ENCODE measurements at places on chromosomes 1 and 21.

DNA sequence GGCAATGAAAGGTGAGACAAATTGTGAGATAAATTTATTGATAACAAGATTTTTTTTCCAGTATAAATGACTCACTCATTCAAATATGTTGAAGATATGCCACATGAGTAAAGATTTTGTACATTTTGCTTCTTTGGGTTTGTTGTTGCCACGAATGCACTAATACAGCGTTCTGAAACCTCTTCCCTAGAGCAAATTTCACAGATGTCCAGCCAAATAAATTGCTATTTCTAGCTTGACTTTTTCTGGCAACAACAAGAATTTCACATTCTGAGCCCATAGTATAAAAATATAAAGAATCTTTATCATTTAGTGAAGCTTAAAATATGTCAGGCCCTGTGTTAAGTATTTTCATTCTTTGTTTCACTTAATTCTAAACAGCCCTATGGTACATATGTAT lies 114.5 kb upstream of the COL24A1 start:
- no peak for DNase-seq

GRCh38 chr1:8438489-8438888 lies 120.6 kb downstream of the SLC45A1 start:
- no peak for DNase-seq

DNA sequence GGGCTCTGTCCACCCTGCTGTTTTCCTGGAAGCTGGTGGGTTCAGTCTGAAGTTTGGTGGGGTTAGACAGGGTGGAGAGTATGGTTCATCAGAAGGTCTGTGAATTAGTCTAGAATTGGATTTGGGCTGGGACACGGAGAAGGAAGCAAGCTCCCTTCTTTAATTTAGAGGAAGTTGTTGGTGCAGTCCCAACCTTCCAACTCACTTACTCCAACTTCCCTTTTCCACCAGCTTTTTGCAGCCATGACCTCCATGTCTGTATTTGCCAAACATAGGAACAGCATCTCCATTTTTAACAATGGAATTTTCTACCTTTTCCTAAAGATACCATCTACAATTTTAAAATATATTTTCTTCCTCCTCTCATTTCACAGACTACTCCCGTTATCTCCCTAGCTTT lies 28.5 kb upstream of the PRELP start:
- no peak for DNase-seq

- no peak for DNase-seq
These were observed 48.0 kb upstream of the WLS start for GRCh38 chr1:68280286-68280685.

- peak; percentile 10 for DNase-seq
These were observed 694.4 kb downstream of the LTN1 start for GRCh38 chr21:28298251-28298672.

- DNase-seq: no peak
These were observed 2.2 kb upstream of the UBE2J2 start for GRCh38 chr1:1275836-1276235.

DNA sequence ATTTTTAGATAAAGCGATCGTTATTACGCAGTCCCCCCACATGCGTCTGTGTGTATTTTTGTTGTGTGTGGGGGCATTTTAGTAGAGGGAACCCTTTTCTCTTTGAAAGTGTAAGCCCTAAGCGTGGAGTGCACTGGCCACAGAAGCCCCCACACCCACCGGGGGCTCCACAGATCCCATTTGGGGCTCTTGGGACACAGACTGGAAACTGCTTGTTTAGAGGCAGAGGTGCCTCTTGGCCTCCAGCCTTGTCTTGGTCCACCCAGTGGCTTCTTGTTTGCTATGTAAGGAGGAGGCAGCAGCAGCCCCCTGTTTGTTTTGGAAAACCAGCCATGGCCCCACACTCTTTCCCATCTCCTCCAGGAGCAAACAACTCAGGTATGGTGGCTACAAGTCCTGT lies 42.8 kb downstream of the SLC37A1 start:
- no peak for DNase-seq

- DNase-seq: no peak
These were observed 35.9 kb upstream of the MPZL1 start for GRCh38 chr1:167685844-167686243.

- DNase-seq: no peak
These were observed 167.8 kb upstream of the AJAP1 start for GRCh38 chr1:4486408-4487120.

DNA sequence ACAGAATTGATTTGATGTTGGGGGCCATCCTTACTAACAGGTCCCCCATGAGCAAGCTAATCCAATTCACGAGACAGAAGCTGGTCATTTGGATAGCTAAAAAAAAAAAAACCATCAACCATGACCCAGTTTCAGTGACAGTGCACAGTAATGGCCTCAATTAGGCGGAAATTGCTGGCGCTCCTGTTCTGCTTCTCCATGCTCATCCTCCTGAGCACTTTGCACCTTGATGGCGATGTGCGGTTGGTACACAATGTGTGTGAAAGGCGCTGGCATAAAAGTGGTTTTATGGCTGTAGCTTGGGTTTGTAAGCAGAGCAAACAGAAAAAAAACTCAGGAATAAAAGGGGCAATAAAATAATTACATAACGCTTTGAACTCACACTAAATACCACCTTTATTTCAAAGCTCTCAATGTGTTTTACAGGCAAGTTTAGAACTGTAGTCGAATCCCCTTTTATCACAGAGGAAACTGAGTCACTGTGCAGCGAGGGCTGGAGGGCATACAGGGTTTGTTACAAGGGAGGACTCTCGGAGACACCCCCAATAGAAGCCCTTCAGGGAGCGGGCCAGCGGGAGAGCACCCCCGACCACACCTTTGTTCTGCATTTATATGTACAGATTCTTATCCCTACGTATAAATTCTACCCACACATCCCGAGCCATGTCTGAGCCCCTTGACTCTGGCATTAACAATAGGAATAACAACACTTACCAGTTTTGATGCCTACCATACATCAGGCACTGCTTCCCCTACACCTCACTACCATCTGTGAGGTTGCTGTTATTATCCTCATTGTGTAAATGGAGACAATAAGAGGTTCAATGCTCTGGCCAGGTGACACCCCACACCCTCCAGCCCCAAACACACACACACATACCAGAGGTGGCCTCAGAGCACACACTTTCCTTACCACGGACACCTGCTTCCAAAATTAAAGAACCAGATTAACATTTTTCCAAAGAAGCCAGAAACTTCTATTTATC lies 213.5 kb upstream of the IRF2BP2 start:
- no peak for DNase-seq

- DNase-seq: no peak
These were observed 610 bp downstream of the WDR26 start for GRCh38 chr1:224433701-224434672.

- DNase-seq: peak; percentile 48
These were observed 32.8 kb upstream of the S1PR1 start for GRCh38 chr1:101203820-101204540.

DNA sequence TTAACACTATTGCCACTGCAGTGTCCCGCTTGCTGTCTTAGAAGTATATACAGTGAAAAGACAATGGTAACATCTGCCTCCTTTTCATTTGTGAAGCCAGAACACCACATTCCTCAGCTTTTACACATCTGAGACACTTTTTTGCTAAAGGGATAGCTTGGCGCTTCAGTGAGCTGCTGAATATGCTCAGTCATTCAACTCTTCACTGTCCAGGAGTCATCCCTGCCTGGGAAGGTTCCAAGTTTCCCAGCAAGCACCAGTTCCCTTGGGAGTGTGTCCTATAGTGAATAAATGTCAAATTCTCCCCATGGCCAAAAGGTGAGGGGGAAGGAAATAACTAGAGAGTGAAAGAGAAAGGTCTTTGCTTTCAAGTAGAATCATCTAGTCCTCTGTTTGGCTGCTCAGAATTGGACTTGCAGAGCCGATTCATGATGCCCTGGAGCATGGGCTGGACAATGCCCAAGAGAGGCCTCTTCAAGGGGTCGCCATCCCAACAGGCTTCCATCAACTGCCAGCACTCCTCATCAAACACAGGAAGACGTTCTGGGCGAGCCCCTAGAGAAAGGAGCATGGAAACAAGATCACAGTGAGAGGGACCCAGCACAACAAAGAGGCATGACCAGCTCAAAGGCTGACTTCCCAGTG lies 25.5 kb upstream of the RBBP5 start:
- peak; percentile 58 for DNase-seq

- DNase-seq: peak; percentile 57
These were observed 239.8 kb downstream of the LMX1A start for GRCh38 chr1:165116732-165117131.

DNA sequence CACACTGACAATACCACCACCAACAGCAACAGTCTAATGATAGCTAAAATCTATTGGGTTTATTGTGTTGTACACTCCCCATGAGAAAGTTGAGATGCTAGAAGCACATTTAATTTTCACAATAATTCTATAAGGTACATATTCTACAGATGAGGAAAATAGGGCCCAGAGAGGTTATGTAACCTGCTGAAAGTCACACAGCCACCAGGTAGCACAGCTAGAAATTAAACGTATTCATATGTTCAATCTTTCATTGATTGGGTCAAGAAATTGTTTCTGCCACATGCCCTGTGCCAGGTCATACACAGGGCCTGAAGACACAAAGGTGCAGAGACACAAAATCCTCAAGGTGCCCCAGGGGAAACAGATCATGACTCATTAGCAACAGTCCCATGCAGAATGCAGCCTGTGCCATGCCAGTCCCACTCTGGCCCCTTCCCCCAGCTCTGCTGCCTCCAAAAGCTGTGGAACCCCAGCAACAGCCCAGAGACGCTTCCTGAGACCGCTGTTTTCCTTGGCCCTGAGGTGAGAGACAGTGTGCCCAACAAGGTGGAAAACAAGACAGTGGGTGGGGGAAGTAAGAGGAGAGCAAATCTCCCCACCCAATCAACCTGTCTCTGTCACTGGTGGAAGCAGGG lies 32.1 kb downstream of the GJA4 start:
- DNase-seq: no peak

DNA sequence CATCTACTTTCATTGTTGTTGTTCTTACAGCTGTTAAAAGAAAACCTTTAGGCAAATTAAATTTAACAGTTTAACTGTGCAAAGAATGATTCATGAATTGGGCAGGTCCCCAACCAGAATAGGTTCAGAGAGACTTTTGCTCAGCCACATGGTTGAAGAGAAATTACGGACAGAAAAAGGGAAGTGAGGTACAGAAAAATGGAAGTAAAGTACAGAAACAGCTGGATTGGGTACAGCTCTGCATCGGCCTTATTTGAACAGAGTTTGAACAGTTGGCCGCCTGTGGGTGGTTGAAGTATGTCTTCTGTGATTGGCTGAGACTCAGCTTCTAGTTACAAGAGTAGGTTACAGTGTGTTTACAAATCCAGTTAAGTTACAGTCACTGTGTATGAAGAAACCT lies 210.1 kb downstream of the FGGY start:
- DNase-seq: no peak

DNA sequence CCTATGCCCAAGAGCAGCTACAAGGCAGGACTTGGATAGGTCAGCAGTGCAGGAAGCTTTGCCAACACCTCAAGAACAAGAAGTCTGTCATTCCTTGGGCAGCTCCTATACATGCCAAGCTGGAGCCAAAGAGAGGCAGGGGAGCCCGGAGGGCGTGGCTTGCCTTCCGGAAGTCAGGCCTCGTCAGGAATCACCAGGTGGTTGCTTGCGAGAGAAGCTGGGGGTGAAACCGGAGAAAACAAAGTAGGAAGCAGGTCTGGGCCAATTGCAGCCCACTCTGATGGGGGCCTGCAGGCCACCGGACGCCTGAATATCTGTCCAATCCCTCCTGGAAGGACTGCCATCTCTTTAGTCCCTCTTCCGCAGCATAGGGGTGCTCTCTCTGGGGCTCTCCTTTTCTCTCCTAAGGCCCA lies 794 bp upstream of the FAM76A start:
- DNase-seq: no peak

- no peak for DNase-seq
These were observed 54.6 kb upstream of the BOLA1 start for GRCh38 chr1:149844650-149845255.

GRCh38 chr1:58539553-58539952 lies 7.0 kb downstream of the OMA1 start:
- DNase-seq: no peak

GRCh38 chr1:56954664-56955063 lies 11.2 kb downstream of the C8B start:
- DNase-seq: no peak

- DNase-seq: no peak
These were observed 4.3 kb downstream of the CAMK1G start for GRCh38 chr1:209587789-209588188.

- DNase-seq: peak; percentile 36
These were observed 470.6 kb downstream of the PTPRU start for GRCh38 chr1:29706936-29707335.

DNA sequence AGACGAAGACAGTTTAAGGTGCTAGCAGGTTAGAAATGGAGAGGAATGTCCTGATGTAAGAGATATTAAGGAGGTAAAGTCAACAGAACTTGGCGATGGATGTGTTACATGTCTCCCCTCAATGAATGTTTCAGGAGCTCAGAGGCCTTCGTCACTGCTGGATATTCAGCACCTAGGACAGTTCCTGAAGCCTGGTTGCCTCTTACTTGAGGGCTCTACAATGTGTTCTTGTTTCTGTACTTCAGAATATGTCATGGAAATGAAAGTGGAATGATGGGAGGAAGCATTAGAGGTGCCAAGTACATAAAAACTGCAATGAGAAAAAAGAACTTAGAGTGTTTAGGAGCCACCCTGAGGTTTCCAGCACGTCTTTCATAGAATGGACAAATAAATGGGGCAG lies 17.7 kb downstream of the TNR start:
- DNase-seq: no peak

GRCh38 chr1:36116901-36117300 lies 8.1 kb downstream of the COL8A2 start:
- no peak for DNase-seq

GRCh38 chr1:26060832-26061574 lies 6.4 kb downstream of the TRIM63 start:
- no peak for DNase-seq

DNA sequence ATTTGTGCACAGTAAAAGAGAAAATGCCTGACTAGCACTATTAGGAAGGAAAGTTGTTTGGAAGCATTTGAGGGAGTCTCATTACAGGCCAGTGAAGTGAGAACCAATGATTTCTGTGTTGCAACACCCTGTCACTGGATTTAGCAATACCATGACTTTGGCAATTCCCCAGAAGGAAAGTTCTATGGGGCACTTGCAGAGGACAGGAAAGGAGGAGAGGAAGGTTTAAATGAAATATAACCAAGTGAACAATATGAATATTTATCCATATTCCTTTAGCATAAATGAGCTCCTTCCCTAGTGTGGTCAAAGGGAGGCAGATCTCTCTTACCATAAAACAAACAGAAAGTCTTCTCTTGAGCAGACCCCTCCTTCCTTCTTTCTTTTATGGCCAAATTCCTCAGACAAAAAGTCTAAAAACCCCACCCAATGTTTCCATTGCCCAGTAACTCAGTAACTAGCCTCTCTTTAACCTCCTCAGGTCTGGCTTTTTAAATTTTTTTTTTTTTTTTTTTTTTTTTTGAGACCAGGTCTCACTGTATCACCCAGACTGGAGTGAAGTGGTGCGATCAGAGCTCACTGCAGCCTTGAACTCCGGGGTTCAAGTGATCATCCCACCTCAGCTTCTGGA lies 5.5 kb downstream of the TLR5 start:
- peak; percentile 38 for DNase-seq

GRCh38 chr21:35578831-35579471 lies 481.4 kb downstream of the SETD4 start:
- DNase-seq: no peak

All from fibroblast of skin of left biceps (primary cell).